ENCODE measurements at places on chromosomes 2 and 18.

- DNase-seq, result peak; percentile 22
Observed at GRCh38 chr2:241391892-241392665, 36.0 kb downstream of the FARP2 start.

- DNase-seq, result peak; percentile 41
Observed at GRCh38 chr2:33395655-33396249, 80.7 kb upstream of the RASGRP3 start.

GRCh38 chr2:234796045-234796591 is 155.7 kb upstream of the SH3BP4 start:
- no peak for DNase-seq

- DNase-seq, result no peak
Observed at GRCh38 chr18:4586731-4587130, 131.6 kb upstream of the DLGAP1 start.

- peak; percentile 50 for DNase-seq
Observed at GRCh38 chr18:48022531-48023329, 92.3 kb upstream of the SMAD2 start.

- DNase-seq, result no peak
Observed at GRCh38 chr2:237097911-237098702, 12.4 kb downstream of the COPS8 start.
